OCI-LY7 (cell line): ENCODE measurements at places on chromosomes 3 and 15.

GRCh38 chr15:92947071-92947730, 47.1 kb downstream of the CHD2 start:
- DNase-seq, result no peak

GRCh38 chr3:55668359-55668758, 181.3 kb upstream of the WNT5A start:
- no peak for DNase-seq

DNA sequence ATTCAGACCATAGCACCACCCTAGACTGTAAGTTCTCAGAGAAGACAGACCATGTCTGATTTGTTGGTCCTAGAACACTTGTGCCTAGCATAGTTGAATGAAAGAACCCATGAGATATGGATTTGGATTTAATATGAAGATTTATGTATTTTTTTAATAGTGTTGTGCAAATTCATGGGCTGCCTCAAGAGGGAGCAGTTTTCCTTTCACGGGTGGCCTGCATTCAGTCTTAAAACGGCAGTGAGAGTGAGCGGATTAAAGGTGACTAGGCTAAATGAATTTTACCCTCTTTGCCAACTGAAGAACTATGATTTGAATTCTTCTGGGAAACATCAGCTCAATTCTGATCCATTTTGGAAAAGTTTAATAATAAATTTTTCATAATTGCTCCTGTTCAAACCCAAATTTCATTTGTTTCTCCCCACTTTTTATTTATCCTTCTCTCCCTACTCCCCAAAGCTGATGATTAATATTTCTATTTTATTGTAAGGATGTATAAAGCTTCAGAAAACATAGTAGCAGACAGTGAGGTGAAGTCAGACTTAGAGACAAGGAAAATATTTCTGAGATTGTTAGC, 67.3 kb downstream of the MORC1 start:
- peak; percentile 38 for DNase-seq

DNA sequence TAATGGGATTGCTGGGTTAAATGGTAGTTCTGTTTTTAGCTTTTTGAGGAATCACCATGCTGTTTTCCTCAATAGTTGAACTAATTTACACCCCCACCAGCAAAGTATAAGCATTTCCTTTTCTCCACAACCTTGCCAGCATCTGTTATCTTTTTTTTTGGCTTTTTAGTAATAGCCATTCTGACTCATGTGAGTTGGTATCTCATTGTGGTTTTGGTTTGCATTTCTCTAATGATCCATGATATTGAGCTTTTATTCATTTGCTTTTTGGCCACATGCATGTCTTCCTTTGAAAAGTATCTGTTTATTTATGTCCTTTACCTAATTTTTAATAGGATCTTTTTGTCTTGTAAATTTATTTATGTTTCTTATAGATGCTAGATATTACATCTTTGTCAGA, 288.2 kb downstream of the EPHA6 start:
- no peak for DNase-seq

DNA sequence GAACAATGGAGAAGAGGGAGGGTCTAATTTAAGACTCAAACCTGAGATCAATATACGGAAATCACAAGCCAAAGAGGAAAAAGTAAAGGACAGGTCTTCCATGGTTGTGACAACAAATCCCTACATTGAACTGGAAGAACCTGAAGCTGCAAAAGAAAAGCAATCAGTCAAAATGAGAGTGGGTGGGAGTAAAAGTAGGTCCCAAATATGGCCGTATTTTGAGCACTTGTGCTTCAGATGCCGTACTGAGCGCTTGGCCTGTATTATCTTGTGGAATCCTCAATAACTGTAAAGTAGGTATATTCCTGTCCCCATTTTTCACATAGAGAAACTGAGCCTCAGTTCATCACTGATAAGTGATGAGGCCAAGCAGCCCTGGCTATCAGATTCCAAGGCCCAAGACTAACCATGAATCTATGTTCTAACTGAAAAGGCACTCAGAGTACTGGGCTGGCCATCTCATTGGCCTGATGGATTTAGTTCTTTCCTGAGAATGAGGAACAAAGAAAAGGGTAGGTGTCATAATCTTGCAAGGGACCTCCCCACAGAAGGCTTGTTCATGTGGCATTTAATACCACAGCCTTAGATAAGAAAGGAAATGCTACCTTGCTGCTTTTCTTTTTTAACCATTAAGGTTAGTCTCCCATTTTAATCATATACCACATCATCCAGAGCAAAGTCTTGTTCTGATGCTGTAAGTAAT, 52.5 kb downstream of the LRRN1 start:
- no peak for DNase-seq

GRCh38 chr3:25728101-25728500, 55.1 kb downstream of the NGLY1 start:
- DNase-seq, result no peak

GRCh38 chr3:110750201-110750600, 321.4 kb upstream of the NECTIN3 start:
- no peak for DNase-seq

GRCh38 chr3:557972-558371, 361.4 kb downstream of the CHL1 start:
- peak; percentile 33 for DNase-seq
